ENCODE measurements at places on chromosomes 2 and 18.

DNA sequence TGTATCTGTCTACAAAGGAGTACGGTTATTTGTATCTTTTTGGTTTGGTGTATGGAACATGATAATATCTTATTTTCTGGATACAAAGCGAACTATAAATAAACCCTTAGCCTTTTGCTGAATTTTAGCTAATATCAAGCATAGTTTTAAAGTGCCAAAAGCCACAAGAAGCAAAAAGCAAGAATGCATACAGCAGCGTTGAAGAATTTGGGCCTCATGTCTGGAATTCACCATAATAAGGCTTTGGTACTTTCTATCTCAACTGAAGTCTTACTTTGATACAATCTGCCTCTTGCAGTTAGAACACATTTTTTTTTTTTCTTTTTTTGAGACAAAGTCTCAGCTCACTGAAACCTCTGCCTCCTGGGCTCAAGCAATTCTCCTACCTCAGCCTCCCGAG lies 151.5 kb downstream of the ERBB4 start:
- DNase-seq: no peak

DNA sequence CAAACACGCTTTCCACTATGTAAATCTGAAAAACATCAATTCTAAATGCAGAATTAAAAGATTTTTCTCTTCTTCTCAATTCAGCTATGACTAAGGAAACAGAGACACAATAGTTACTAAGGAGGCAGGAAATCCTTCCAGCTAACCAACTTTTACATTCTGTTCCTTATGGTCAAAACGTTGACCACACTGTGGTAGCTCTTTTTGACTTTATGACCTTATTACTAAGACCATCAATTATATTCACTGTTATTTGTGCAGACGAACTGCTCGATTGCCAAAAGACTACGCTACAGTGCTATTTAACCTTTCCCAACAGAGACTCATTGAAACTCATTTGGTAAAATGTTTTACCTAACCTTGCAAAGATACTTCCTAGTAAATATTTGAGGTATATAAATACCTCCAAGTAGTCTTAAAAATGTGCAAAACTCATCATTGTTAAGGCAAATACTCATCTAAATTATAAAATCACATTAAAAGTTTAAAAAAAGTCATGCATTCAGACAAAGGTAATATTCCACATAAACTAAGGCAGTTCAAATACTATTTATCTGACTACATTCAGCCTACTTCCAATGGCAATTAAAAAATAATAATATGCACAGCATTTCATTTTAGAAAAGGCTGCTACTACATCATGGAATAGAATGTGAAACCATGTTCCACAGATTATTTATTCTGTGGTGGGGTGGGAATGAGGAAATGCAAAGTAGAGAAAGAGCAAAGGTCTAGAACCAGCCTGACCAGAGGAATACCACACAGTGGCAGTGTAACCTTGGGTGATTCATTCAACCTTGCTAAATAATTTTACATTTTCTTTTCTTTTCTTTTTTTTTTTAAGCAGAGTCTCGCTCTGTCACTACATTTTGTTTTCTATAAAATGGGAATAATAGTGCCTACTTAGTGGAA lies 139.9 kb downstream of the THADA start:
- no peak for DNase-seq

GRCh38 chr18:35042389-35043071 lies 1.3 kb downstream of the MAPRE2 start:
- DNase-seq: no peak

GRCh38 chr2:218709908-218710307 lies 727 bp upstream of the TTLL4 start:
- DNase-seq: no peak

GRCh38 chr2:220043155-220043989 lies 415.9 kb downstream of the SLC4A3 start:
- no peak for DNase-seq

GRCh38 chr18:32769586-32770053 lies 3.2 kb downstream of the KLHL14 start:
- DNase-seq: no peak

DNA sequence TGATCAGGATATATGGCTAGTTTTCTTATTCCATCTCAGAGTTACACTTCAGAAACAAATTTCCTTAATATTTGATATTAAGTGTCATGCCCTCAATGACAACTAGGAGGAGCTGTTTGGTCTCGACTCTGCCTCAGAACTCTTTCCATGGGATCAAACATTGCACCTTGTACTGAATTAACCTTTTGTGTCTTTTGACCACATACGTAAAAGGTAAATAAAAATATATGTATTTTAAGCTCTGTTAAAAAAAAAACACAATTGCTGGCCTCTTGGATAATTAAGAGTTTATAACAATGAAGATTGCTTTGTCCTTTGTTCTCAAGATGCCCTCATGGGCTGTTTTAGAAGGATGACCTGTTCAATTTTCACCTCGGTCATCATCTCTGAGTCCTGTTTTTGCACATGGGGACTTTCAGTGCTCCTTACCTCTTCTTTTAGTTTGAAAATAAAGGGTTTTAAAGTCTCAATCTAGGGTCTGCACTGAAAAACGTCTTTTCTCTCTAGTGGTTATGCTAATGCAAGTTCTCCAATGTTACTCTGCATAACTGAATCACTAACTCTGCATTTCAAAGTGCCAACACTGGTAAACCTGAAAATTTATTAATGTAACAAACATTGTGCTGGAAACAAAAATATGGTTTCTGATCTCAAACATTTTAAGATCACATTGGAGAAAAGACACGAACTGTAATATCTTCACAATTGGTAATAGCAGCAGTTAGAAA lies 18.8 kb upstream of the FN1 start:
- no peak for DNase-seq

DNA sequence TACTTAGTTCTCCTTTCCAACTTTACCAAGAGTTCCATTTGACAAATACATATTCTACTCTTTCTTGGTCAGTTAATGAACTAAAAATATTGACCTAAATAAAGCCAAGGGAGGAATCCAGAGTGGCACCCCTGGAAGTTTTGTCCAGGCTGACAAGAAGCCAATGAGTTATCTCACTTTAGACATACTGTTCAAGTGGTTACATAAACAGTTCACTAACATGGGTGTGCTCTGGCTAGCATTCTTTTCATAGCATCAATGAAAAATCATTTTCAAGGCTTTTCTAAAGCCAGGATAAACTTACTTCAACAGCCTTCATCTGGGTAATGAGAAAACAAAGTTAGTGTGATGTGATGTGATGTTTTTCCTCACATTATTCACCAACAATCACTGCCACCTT lies 649.4 kb downstream of the TDRD15 start:
- DNase-seq: no peak

DNA sequence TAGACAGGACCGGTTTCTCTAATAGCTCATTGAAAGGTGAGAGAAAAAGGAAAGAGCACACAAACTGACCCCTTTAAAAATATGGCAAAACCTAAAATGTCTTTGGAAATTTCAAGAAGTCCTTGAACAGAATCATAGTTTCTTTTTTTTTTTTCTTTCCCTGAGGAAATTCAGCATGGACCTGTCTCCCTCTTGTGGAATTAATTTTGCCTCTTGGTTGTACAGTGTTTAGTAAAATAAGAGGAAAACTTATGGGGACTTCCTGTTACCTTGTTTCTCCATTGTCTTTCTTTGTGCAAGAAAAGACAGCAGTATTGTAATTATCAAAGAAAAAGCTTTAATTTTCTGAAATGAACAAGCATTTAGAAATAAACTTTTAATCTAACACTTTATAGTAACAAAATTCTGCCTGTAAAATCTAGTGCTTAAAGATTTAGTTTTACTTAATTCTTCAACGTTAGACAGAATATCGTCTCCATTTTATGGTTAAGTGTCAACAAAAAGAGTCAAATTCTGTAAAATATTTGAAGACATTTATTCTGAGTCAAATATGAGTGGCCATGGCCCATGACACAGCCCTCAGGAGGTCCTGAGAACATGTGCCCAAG lies 176.3 kb upstream of the NABP1 start:
- no peak for DNase-seq

- peak; percentile 72 for DNase-seq
These were observed 754.9 kb downstream of the RNF144A start for GRCh38 chr2:7672027-7672684.

- no peak for DNase-seq
These were observed 112.3 kb upstream of the ZNF521 start for GRCh38 chr18:25464227-25464626.

- no peak for DNase-seq
These were observed 44.6 kb downstream of the EMX1 start for GRCh38 chr2:72961853-72962468.

GRCh38 chr2:105576440-105577241 lies 168.1 kb upstream of the NCK2 start:
- peak; percentile 17 for DNase-seq

DNA sequence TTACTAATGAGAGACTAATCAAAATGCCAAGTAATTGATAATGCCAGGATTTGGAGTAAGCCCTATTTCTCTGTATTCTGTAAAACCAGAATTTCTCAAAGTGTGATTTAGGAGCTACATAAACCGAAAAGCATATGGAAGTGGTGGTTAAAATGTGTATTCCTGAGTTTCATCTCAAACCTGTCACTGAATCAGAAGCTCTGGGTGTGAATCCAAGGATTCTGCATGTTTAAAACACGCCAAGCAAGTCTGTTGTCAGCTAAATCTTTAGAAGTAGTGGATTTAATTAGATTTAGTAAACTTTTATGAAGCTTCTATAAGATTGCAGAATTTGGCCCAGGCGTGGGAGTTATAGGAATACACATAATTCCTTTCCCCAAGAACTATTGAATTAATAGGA lies 700.3 kb downstream of the DCC start:
- DNase-seq: no peak

DNA sequence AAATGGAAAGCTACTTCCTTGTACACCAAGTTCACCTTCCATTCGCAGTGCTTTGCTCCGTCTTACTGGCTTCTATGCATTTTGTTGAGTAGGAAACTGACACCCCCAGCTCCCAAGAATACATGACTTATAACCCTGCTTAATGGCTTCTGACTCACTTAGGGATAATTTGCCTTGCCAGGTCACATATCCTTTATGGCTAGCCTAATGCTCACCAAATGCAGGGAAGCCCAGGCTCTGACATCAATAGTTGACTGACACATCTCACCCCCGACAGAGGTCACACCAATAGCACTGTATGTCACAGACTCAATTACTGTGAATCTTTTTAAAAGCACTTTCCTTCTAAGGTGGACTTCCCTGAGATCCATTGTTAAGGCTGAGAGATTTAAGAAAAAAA lies 147.2 kb downstream of the DTNA start:
- no peak for DNase-seq

- DNase-seq: no peak
These were observed 12.0 kb upstream of the CHRNA1 start for GRCh38 chr2:174776223-174776622.

DNA sequence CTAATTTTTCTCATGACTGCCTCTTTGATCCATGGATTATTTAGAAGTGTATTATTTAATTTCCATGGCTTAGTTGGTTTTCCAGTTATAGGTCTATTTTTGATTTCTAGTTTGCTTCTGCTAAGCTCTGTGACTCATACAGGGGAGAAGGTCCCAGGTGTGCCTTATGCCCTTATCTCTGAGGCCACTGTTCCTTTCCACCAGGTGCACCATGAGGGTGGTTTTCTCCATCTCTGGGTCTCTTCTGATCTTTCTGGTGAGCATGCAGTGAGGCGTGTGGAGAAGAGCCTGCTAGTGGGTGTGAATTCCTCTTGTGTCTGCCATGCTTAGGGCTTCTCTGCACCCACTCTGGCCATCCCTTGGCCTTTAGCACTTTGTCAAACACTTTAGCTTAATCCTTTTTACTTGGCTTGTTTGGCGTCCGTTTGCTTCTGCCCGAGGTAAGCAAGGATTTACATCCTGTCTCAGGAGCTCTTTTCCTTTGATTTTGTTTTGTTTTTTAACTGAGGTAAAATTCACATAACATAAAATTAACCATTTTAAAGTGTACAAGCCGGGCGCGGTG lies 129.8 kb upstream of the ARL4C start:
- no peak for DNase-seq

DNA sequence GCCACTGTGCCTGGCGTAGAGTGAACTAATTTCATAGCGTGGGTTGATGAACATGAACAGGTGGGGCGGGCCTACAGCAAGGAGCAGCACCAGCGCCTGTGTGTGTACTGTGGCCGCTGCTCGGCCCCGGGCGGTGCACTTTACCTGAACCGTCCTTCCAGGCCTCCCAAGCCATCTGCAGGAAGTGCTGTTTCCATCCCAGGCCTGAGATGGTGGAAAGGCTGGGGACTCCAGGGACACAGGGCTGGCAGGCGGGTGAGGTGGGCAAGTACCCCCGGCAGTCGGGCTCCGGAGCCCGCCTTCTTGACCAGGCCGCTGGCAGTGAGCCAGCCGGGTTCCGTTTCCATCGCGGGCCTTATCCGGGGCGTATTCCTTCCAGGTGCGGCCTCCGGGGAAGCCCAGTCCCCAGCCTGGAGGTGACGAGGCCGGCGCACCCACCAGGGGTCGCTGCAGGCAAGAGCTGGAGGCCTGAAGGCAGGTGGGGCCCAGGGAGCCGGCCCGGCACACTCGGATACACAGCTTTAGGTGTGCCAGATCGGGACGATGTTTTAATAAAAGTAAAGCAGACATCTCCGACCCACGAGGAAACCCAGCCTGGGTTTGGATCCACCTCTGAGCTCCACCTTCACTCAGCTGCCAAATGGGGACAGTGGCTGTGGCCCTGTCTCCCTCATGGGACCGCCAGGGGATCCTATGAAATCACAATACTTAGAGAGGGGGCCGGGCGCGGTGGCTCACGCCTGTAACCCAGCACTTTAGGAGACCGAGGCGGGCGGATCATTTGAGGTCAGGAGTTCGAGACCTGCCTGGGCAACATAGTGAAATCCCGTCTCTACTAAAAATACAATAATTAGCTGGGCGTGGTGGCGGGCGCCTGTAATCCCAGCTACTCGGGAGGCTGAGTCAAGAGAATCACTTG lies 22.7 kb upstream of the PDIA6 start:
- DNase-seq: peak; percentile 75

DNA sequence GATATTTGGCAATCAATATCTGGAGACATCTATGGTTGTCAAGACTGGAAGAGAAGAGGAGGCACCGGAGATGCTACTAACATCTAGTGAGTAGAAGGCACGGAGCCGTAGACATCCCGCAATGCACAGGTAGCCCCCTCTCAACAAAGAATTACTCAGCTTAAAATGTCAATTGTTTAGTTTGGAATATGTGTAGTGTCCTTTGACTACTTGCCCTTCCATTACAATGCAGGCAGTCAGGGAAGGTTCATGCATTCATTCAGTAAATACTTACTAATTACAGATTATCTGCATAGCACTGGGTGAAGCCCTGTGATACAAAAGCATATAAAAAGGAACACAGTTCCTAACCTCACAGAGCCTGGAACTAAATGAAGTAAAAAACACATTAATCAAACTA lies 294.0 kb downstream of the RIT2 start:
- DNase-seq: no peak

DNA sequence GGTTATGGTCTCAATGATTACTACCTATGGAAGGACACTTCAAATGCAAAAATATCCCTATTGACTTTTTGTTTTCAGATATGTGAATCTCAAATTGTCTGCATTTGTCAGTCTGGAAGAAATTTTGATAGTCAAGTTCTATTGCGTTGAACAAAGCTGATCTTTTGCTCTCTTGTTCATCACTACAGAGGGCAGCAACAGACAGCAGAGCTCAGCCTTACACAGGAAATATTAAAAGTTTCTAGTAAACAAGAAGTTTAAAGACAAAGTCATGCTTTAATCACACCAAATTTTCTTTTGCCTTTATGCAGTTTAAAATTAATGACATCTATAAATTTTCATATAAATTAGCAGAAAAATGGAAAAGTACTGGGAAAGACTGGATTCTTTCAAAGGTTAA lies 617.5 kb downstream of the NR4A2 start:
- DNase-seq: no peak

Data from stimulated activated naive CD8-positive, alpha-beta T cell treated with anti-CD3 and anti-CD28 coated beads, Interleukin-15, amount 100 ng/mL, for 72 hours (primary cell).